ENCODE measurements at places on chromosomes 12 and 14.

DNA sequence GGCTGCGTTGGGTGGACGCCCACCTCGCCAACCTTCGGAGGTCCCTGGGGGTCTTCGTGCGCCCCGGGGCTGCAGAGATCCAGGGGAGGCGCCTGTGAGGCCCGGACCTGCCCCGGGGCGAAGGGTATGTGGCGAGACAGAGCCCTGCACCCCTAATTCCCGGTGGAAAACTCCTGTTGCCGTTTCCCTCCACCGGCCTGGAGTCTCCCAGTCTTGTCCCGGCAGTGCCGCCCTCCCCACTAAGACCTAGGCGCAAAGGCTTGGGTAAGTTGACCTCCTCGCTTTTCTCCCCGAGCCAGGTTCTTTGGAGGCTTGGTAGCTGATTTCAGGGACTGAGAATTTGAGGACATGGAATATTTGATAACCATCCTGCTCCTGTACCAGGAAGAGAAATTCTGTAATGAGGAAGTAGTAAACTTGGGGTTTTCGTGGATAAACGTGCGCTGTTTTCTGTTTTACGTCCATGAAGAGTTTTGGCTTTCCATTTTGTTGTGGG lies 530 bp downstream of the APAF1 start:
- DNase-seq, result no peak

- DNase-seq, result no peak
Observed at GRCh38 chr12:101806265-101806664, 24.5 kb downstream of the GNPTAB start.

GRCh38 chr14:60933920-60934655 lies 46.8 kb downstream of the TRMT5 start:
- DNase-seq, result no peak

- no peak for DNase-seq
Observed at GRCh38 chr14:40072175-40072574, 639.9 kb upstream of the FBXO33 start.

- no peak for DNase-seq
Observed at GRCh38 chr14:89359477-89360222, 57.4 kb downstream of the FOXN3 start.

- peak; percentile 51 for DNase-seq
Observed at GRCh38 chr14:100823413-100824080, 2.4 kb upstream of the MEG3 start.

DNA sequence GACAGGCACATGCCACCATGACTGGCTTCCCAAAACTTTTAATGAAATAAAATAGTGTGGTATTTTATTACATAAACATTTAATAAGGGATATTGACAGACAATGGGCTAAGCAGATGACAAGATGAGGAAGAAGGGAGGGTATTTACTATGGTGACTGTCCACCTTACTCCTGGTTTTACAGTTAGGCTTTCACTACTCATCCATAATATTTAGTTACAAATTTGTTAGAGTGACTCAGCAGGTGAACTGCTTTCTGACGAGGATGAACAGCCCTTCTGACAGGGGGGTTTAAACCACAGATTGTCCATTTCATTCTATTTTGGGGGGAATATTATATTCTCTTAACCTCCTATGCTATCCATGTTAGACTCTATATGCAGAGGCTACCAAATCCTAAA lies 3.6 kb upstream of the PALS1 start:
- no peak for DNase-seq

GRCh38 chr12:53067074-53067992 lies 11.9 kb downstream of the SPRYD3 start:
- DNase-seq, result no peak

DNA sequence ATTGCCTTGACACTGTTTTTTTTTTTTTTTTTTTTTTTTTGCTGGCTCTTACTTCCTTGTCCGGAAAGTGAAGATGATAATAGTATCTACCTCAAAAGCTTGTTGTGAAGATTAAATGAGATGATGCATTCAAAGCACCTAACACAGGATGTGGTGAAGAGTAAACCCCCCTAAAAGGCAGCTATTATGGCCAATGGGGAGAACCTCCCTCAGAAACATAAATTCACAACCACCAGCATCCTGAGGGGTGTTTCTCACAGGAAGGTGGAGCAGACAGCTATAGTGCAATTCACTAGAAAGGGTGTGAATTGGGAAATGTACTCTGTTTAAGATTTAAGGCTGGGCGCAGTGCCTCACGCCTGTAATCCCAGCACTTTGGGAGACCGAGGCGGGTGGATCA lies 85.4 kb upstream of the CRY1 start:
- no peak for DNase-seq

DNA sequence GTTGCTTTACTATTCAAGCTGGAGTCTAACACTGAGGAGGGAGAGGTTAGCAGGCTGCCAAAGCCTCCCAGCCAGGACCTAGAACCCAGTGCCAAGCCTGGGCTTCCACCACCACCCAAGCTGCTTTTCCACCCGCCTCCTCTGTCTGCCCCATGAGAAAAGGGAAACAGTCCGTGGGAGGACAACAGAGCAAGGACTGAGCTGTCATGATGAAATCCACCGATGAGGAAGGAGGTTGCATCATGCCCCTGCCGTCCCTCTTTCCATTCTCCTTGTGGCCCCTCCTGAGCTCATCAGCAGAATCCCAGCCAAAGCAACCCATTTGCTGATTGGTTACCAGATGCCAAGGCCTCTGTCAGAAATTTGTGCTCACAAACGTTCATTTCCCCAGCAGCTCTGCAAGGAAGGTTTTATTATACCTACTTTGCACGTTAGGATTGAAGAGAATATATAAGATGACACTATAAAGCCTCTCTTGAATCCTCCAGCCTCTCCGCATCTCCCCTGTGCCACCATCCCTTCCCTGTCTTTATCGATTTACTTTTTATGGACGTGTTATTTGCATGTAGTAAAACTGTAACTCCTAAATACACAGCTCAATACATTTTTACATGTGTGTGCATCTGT lies 6.3 kb upstream of the SERPINA1 start:
- DNase-seq, result no peak

- no peak for DNase-seq
Observed at GRCh38 chr12:46266382-46266791, 2.5 kb downstream of the SLC38A1 start.

- DNase-seq, result no peak
Observed at GRCh38 chr14:35368583-35369392, 35.8 kb downstream of the NFKBIA start.

DNA sequence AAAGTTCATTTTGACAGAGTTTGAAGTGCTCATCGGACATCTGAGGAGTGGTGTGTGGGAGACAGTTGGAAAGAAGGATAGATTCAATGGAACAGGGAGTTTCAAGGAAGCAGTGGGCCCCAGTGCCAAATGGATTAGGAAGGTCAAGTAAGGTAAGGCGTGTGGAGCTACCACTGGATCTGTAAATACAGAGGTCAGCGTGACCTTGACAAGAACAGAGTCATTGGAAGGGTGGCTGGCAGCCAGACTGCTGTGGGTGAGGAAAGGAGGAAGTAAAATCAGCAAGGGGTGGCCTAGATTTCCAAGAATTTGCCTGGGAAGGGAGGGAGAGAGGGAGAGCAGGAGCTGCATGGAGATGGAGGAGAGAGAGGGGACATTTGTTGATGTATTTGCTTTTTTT lies 68.2 kb upstream of the IGF1 start:
- no peak for DNase-seq

DNA sequence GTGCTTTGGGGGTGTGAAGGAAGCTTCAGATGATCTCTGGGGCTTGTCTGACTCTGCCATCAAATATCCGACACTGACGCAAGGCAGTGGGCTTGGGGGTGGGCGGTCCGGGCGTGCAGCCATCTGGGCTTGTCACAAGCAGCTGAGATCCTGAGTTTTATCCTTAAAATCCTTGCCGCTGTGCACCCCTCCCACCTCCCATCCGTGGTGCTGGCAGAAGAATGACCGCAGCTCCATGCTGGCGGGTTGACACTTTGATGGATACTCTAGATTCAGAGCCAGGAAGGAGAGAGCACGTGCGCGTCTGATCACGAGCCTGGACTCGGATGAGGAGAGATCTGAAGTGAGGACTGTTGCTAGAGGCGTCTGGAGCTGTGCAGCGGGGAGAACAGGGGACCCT lies 3.0 kb downstream of the ZFYVE21 start:
- peak; percentile 78 for DNase-seq

GRCh38 chr12:88241862-88242570 lies 99.9 kb downstream of the TMTC3 start:
- DNase-seq, result no peak

GRCh38 chr12:2163177-2163941 lies 110.6 kb downstream of the CACNA1C start:
- DNase-seq, result peak; percentile 83

- peak; percentile 32 for DNase-seq
Observed at GRCh38 chr14:102819747-102820330, 42.6 kb downstream of the TRAF3 start.

DNA sequence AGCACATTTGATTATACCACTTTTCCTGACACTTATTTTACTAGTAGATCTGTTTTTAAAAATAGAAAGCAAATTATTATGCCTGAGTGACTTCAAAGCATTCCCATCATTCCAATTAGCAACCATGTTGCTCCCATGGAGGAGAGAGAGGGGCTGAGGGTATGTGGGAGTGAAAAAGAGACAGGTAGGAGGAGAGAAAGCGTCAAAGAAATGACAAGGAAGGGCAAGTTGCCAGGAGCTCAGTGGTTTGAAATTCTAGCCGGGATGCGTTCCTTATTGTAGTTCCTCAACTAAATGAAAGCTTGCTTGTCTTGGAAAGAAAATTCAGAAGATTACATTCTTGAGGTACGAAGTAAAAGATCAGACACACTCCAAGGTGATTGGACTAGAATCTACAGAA lies 92.4 kb upstream of the PKP2 start:
- no peak for DNase-seq

- peak; percentile 83 for DNase-seq
Observed at GRCh38 chr14:76876076-76876475, 49.9 kb downstream of the LRRC74A start.
